Urothelium cell line (cell line): ENCODE measurements at places on chromosomes 5 and 9.
A peak's percentile ranks its signal among the peaks of the same experiment; 100 is the strongest.

- DNase-seq, result no peak
Measured at GRCh38 chr9:117354244-117354847, 60.5 kb downstream of the ASTN2 start.

- DNase-seq, result peak; percentile 16
Measured at GRCh38 chr9:99823681-99824377, 2.1 kb downstream of the NR4A3 start.

DNA sequence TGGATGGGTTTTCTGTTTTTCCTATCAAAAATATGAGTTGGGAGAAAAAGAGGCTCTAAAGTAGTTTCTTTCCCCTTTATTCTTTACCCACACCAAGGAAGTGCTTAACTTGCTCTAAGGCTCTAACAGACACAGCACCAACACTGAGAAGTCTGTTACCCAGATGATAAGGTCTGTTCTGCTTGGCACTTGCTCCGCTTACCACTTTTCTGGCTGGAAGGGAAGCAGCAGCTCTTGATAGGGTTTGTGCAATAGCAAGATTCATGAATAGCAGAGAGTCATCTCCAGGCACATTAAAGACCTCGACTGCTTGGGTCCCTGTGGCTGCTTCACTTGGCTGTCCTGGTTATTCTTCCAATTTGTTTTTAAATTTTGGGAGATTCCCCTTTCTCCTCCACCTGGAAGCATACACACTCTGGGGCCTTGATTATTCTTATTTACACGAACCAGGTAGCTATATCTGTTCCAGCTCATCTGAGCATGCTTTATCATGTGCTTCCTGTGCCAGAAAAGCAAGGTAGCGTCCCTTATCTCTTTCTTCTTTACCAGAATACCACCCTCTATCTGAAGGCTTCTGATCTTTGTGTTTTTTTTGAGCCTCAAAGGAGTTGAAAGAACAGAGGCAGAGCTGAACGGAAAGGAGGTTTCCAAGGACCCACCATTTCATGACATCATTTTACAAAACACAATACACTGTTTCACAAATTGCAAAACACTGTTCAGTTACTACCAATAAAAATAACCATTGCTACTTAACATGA, 24.8 kb downstream of the PPP3R2 start:
- no peak for DNase-seq

DNA sequence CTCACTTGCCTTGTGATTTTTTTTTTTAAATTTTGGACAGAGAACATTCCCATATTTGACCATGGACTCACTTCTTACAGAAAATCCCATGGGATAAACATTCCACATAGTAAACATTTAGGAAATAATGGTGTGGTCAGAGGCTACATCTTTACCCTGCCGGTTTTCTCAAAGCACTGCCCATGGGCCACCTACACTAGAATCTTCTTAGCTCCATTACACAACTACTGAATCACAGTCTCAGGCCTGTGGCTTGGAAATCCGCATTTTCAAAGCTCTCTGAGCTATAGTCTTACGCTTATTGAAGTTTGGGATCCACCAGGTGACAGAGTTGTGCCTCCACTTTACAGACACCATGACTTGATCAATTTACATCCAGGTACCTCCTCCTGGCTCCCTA, 39.4 kb downstream of the ALG2 start:
- no peak for DNase-seq

DNA sequence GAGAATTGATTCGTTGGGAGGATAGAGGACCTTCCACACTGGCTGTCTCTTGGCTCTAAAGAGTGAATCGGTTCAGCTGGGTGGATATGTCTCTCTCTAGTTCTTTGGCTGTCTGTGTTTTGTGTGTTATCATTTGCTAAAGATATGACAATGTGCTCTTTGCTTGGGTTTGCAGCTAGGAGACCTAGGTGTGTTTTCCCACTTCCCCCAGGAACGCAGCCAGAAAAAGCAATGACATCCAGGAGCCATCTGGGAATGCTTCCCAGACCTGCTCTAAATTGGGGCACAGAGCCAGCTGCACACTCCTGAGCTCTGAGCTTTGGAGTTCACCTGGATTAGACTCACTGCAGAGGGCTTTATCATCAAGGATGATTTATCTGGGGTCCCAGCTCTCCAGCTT, 12.8 kb upstream of the PDZD2 start:
- DNase-seq, result peak; percentile 31

DNA sequence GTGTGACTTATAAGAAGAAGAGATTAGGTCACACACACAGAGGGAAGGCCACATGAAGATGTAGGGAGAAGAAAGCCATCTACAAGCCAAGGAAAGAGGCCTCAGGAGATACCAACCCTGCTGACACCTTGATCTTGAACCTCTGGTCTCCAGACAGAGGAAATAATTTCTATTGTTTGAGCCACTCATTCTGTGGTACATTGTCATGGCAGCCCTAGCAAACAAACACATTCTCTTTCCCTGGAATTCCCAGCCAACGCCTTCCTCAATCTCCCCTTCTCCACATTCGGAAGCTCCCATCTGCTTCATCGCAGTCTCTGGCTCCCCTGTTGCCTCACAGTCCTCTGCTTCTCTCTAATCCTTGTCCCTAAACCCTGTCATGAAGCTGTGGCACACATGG, 16.7 kb downstream of the PTGS1 start:
- DNase-seq, result no peak

DNA sequence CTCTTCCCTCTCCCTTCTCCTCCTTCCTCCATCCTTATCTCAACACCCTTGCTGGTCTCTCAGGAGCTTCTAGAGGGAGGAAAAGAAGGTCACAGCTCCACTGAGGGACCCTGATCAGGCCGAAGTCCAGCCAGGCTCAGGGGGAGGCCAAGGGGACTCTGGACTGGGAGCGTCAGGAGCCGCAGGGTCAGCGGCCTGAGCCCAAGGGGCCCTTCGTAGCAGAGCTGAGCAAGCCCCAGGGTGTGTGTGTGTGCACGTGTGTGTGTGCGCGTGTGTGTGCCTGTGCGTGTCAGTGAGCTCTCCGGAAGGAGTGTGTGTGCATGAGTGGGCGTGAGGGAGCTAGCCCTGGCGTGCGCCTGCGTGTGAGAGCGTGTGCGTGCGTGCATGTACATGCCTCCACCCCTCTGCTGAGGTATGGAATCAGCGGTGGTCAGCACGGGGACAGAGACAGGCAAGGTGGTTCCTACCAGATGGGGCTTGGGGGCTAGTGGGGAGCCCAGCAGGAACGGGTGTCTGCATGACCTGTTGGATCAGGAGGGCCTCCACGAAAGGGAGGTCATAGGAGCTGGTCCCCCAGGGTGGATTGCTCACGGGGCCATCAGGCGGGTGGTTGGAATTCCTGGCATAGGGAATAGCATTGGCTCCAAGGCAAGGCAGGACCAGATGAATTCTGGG, 10.0 kb upstream of the AGPAT2 start:
- no peak for DNase-seq

DNA sequence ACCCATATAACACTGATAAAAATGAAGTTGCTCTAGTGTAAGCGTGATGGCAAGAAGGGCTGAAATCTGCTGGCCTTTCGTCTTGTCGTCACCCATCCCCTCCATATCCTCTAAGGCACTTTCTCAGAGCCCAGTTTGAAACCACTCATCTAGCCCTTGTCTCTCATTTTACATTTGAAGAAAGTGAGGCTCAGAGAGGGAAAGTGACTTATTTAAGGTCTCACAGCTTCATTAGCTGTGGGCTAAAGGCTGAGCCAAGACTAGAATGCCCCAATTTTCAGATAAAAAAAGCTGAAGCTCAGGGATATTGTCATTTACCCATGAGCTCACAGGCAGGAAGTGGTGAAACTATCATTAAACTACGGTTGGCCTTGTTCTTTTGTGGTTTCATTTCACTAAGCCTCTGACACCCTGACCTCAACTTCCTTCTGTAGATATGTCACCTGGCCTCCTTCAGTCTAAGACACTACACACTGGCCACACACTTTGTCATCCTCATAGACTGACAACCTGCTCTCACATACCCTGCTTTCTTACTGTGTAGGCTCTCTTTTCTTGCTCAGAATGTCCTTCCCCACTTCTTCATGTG, 176.7 kb upstream of the DMAC1 start:
- peak; percentile 18 for DNase-seq

DNA sequence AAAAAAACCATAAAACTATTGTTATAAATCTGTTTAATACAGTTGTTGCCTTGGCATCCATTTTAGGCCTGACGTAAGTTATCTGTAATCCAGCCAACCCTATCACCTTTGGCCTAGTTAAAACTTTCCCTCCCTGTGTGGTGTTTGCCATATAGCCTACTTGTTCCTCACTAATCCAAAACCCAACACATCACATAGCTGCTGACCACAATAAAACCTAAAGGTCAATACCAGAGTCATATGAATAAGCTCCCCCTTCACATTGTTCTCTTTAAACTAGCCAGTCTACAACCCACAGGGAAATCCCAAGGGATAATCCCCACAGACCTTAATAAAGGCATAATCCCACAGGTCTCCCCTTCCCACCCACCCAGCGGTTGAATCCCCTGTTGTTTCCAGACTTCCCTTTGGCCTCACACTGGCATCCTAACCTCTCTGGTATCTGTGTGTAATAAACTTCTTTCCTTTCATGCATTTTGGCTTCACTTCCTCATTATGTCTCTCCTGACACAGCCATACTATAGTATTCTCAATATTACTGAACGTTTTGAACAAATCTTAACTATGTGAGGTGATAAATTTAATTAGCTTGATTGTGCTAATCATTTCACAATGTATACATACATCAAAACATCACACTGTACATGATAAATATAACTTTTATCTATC, 50.8 kb downstream of the DTWD2 start:
- DNase-seq, result no peak

DNA sequence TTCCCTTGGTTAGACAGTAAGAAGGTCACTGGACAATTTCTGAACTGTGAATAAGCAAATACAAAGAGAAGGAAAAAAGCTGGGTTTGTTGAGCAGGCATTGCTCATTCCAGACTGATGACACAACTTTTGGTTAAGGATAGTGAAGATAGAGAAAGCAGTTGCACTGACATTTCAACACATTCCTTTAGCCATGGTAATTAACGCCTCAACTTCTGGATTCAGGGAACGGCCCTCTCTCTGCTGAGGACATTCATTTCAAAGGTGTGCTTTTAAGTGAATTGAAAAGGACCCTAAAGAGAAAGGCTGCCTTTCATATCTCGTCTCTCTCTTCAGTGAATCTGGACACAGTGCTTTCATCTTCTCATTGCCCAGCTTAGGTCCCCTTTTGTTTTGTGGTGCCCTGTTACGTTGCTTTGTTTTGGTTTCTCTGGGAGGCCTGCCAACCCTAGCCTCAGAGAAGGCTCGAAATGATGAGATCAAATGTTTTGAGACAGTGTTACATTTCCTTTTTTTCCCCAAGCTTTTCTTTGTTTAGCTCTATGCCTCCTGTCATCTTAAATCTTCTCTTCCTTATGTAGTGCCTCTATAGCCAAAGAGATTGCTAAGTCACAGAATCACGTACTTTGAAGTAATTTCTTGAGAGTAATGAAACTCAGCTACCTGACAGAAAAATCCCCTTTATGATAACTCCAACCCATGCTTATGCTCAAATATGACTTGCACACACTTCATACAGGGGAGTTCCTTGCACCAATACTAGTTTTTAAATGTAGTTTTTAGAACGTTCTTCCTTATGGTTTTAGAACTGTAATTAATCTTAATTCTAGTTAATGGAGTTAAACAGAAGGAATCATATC, 94.4 kb upstream of the IFNE start:
- peak; percentile 36 for DNase-seq

DNA sequence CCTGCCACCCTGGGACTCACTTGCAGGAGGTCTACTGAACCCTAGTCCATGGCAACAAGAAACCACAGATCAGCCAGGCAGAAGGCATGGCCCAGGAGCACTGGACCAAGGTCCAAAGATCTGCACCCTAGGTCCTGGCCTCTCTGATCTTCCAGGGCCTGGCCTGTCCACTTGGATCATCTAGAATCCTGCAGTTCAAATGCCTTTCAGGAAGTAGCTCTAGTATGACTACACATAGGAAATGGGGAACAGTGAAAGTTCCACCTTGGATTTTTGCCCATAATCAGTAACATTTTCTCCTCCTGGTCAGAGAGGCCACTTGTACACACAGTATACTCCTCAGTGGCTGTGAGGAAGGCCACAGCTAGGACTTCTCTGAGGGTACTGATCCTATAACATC, 11.5 kb downstream of the ANXA6 start:
- DNase-seq, result no peak

GRCh38 chr5:12690361-12690760, 786.1 kb upstream of the CTNND2 start:
- DNase-seq, result no peak

GRCh38 chr5:81359108-81359507, 34.8 kb downstream of the ACOT12 start:
- DNase-seq, result no peak

GRCh38 chr5:114857941-114858551, 311.7 kb downstream of the TRIM36 start:
- DNase-seq, result peak; percentile 58

- DNase-seq, result no peak
Measured at GRCh38 chr5:85159395-85159794, 774.7 kb upstream of the EDIL3 start.

DNA sequence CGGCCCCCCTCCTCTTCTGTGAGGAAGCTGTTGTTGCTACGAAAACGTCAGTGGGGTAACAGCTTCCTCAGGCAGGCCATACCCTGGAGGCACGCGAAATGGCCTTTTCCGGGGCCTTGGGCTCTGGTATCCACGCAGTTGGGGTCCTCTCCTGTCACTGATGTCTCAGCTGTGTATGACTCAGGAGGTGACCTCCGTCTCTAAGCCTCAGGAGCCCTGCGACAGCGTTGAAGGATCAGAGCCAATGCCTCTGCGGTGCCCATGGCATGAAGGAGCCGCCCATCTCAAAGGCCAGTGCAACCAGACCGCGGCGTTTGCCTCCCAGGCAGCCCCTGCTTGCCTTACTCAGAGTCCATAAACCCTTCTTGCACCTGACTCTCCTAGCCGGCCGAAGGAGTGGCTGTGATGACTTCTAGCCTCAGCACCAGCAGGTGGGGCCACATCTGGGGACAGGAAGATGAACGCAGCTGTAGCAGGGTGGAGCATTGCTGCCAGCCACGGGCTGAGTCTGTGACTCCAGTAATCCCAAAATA, 1.0 kb upstream of the MXD3 start:
- DNase-seq, result peak; percentile 65

- no peak for DNase-seq
Measured at GRCh38 chr9:34505370-34506120, 17.2 kb downstream of the ENHO start.

GRCh38 chr5:87551911-87552310, 139.2 kb upstream of the CCNH start:
- DNase-seq, result no peak

GRCh38 chr5:175133185-175133584, 310.8 kb downstream of the DRD1 start:
- no peak for DNase-seq

GRCh38 chr9:15738011-15738410, 185.2 kb downstream of the CCDC171 start:
- DNase-seq, result no peak
